Fibroblast of the aortic adventitia (primary cell): ENCODE measurements at places on chromosomes 2 and 18. TPM values are rescaled to one million over a fixed set of nuclear protein-coding genes. Genes with fewer than 3 reads are reported as not detected.

Gene METTL8
- 34.6 and 73.3 TPM in 2 replicates for total RNA-seq

Gene GPR155
- total RNA-seq = 1.6 and 2.2 TPM in 2 replicates

Gene ZBTB7C
- total RNA-seq = 0.09 and 0.41 TPM in 2 replicates

Gene RAB6C
- total RNA-seq = not detected in 2 replicates

Gene PRKAG3
- 0.18 and 0.41 TPM in 2 replicates for total RNA-seq

Gene B3GNT7
- 0.27 and 0.98 TPM in 2 replicates for total RNA-seq

Gene RAPGEF4
- 1.3 and 54.4 TPM in 2 replicates for total RNA-seq
